AG10803 (cell line): ENCODE measurements at places on chromosomes 16 and 17.

DNA sequence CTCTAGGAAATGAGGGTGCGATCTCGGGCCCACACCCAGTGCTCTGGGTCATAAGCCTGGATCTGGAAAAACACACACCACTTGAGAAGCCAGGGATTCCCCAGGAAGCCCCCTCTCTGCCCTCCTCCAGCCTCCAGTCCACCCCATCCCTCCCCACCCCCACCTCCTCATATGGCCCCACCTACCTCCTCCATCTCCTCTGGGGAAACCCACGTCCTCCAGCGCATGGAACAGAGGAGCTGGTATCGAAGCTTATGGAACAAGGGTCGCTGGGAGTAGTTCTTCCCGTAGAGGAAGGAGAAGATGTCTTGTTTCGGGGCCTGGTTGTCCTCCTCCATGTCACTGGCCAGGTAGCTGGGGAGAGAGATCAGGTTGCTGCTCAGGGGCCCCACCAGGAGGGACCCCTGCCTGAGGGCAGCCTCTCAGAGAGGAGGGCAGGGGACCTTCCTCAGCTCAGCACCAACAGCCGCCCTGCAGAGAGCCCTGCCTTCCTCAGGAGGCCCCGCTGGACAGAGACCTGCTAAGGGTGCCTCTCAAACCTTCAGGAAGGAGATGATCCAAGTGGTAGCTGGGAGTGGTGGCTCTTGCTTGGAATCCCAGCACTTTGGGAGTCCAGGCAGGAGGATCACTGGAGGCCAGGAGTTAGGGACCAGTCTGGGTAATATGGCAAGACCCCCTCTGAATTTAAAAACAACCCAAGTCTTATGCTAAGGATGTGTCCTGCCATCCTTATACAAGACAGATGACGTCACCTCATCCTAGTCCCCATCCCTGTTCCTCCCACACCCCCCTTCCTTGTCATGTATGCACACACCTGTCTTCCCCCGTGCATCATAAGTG, 5.0 kb downstream of the SPDYE4 start:
- no peak for DNase-seq

DNA sequence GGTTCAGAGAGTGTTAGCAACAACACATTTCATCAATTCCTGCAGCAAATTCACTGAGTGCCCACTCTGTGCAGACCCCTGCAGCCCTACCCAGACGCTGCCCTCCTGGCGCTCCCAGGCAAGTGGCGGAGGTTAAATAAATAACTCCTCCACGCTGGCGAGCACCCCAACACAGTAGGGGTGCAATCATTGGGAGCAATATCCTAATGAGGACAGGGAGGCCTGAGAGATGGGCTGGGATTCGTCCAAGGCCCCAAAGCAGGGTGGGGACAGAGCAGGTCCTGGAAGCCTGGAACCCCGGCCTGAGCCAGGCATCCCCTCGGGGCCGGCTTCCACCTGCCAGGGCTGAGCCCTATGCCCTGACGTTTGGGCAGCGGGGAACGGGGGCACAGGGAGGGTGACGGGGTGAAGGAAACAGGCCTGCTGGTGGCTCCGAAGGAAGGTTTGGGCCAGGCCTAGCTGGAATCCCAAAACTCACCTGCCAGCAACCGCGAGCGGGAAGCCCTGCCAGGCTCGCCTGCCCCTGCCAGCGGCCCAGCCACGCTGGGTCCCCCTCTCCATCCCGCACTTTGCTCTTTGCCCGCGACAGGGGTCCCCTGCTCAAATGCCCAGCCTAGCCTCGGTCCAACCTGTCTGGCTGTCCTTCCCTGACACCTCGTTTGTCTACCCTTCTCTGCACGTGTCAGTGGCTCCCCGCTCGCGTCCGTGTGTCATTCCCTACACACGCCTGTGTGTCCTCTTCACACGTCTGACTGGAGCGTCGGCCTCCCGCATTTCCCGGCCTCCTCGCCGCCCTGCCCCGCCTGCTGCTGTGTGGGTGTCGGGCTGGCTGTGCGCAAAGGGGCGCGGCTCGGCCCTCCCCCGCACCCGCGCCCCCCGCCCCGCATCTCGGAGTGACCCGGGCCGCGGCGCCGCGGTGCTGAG, 721 bp upstream of the BEAN1 start:
- no peak for DNase-seq

DNA sequence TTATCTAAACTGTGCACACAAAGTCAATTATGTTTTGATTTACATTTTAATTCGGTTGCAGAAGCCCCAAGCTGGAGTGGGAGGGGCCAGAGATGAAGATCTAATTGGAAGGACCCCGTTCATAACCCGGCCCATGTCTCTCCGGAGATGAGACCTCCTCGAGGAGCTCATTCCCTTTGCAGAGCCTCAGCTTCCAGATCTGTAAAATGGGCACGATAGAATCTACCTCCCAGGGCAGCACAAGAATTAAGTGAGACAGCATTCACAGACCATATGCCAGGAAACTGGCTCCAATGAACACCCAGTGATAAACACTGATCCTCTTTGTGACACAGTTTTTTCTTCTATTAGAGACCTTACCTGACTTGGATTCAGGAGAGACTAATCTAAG, 446.5 kb upstream of the CDH5 start:
- no peak for DNase-seq

GRCh38 chr16:14372471-14372870, 257.6 kb downstream of the PARN start:
- no peak for DNase-seq

DNA sequence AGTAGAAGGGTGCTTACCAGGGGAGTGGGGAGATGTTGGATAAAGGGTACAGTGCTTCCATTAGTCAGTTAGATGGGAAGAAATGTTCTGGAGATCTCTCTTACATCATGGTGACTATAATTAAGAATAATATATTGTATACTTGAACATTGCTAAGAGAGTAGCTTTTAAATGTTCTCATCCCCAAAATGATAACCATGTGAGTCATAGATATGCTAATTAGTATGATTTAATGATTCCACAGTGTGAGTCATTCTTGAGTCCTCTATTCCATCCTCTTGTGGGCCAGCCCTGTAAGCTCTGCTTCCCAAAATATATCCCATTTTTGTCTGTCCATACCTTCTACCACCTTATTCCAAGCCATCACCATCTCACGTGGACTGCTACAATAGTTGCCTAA, 80.6 kb upstream of the CDH11 start:
- DNase-seq: peak; percentile 44

- DNase-seq: no peak
Observed at GRCh38 chr16:83949724-83950001, 3.4 kb upstream of the OSGIN1 start.

DNA sequence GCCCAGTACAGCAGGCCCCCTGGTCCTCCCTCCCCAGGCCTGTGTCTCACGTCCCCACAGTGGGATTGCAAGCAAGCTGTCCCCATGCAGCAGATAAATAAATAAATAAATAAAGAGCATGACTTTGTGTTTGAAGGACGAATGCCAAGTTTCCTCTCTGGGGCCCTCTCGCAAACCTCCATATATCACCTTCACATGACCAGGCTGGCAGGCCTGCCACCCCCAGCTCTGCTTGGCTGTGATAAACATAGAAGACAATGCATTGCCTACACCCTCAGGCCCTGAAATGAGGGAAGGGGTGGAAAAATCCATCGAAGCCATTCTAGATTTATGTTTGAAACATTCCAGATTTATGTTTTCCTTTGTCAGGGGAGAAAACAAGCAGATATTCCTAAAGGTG, 107.3 kb downstream of the CCT6B start:
- DNase-seq: no peak

- no peak for DNase-seq
Observed at GRCh38 chr16:79283578-79283977, 317.0 kb downstream of the MAF start.

- DNase-seq: no peak
Observed at GRCh38 chr16:86968866-86969265, 348.3 kb downstream of the C16orf95 start.

GRCh38 chr17:7887482-7888183, 956 bp upstream of the CHD3 start:
- peak; percentile 92 for DNase-seq

DNA sequence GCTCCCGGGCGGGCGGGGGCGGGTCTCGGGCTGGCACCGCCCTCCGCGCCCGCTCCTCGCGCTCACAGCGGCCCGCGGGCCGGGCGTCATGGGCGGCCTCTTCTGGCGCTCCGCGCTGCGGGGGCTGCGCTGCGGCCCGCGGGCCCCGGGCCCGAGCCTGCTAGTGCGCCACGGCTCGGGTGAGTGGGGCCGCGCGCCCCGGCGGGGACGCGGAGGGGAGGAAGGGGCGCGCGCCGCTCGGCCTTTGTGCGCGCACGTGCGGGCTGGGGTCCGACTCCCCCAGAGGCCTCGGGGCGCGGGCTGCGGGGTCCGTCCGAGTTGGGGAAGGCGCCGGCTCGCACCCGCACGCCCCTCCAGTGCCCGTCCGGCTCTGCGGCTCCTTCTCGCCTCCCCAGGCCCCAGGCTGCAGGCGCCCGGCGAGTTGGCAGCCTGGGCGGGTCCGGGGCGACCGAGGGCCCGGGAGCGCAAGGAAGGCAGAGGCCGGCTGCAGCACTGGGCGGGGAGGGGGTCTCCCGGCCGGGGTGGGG, at the start of gene NME4:
TSS of gene NME4 (plus strand) at position 65 of the 527 bp plus-strand sequence. CDS start at position 89, 24 bp downstream.
- no peak for DNase-seq

DNA sequence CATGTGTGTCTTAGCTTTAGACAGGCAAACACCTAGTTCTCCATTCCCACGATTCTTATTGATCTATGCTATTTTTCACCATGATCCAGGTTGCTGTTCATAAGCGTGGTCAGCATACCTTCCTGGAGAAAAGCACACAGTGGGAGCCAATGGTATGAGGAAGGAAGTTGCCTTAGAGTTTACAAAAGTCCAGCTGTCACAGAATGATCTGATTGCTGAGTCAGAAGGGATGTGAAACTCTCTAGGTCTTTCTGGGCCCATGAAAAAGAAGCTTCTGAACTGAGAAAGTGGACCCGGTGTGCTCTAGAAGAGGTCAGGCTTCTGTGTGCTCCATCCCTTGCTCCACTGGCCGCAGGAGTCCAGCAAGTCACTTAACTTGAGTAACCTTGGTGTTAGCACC, 71.0 kb upstream of the CCL1 start:
- DNase-seq: no peak

DNA sequence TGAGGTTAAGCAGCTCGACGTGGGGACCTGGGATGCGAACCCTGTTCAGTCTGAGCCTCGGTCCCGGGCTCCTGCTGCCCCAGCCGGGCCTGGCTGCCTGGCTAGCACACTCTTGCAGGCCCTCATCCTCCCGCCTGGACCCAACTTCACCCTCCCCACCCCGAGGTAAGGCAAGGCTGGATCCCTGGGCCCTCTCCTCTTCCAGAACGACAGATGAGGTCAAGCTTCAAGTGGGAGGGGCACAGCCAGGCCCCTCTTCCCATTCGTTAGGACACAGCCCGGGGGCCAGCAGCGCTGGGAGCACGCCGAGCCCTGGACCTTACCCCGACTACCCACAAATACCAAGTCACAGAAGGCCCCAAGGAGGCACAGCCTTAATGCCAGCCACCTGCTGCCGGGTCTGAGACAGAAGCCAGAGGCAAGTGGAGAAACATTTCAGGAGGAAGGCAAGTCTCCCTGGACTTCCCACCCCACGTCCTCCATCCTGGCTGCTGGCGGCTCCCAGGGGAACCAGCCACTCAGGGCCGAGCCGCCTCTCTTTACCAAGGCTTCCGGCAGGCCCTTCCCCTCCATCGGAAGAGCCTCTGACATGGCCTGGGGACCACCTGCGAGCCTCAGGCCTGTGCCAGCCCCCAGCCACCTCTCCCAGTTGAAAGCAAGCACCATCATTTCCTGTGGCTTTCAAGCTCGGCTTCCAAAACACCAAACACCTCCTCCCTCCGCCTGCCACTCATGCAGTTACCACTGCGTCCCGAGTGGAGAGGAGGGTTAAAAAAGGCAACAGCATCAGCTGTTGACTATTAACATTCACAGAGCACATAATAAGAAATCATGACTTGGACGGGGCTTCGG, 59.9 kb downstream of the RPH3AL start:
- no peak for DNase-seq

DNA sequence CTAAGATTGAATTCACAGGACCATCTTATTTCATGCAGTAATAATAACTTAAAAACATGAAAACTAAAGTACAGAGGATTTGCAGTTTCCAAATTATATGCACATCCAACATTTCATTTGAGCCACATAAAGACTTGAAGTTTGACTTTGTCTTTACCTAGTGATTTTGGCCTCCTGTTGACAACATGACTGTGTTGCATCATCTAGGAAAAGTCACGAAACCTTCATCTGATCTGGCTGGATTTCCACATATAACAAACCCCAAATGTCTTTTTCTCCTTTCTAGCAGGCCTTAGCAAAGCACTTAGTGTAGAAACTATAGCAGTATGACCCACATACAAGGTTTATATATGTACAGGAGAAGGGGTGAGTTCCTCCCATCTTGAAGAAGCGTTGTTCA, 406.5 kb upstream of the CDH5 start:
- peak; percentile 34 for DNase-seq

- DNase-seq: no peak
Observed at GRCh38 chr17:7884581-7885366, 3.8 kb upstream of the CHD3 start.

DNA sequence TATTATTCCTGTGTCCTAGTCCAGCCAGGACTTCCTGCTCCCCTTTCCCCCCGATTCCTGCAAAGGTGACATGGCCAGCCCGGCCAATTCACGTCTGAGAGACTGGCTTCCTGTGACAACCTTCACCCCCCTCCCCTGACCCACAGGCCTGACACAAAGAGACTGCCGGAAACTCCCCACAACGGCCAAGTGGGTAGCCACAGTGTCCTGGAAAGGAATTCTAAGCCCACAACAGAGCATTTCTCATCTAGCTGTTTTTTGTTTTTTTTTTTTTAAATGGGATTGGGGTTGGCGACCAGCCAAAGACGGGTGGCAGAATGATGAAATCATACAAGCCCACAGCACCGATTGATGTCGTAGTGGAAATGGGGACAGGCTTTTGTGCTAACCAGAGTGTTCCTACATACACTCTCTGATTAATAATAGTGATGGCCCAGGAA, 2.8 kb upstream of the XAF1 start:
- DNase-seq: peak; percentile 93

DNA sequence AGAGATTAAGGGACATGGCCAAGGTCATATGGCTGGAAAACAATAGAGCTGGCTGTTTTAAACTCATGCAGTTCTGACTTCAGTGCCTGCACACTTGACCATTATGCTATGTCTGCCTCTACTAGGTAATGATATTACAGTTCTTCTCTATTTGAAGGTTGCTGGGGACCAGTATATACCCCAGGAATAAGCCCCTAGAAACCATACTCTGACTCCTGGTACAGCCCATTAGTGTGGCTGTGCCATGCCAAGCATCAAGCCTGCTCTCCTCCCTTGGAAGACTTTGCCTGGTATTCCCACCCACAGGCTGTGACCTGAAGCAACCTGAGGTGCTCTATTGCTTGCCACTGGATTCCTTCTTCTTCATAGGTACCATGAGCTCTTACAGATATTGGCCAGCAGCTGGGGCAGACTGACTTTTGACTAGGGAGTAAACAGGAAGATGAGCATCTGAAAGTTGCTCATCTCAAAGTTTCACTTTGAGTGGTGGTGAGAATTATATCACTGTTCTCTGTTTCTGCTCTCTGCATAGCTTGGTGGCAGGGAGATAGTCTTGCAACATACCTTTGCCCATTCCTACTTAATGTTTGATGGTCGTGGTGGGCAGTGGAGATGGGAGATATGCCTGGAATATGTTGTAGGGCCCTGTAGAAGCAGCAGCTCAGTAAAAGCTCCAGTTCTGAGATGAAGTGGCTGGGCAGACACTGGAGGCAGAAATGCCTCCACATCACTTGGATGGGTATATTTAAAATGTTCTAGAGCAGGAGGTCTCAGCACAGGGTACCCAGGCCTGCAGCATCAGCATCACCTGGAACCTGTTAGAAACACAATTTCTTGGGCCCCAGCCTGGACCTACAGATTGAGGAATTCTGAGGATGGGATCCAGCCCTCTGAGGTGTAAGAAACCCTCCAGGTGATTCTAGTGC, 274.7 kb downstream of the HS3ST4 start:
- DNase-seq: no peak

- DNase-seq: peak; percentile 37
Observed at GRCh38 chr17:32319548-32319905, 22.4 kb downstream of the C17orf75 start.
